Left kidney (tissue), 8 donors: ENCODE measurements at places on chromosomes 4 and X. TPM values are rescaled to one million over a fixed set of nuclear protein-coding genes. Genes with fewer than 3 reads are reported as not detected.

PAGE2 gene
- not detected for polyA plus RNA-seq

NWD2 gene
- 0.23 TPM for polyA plus RNA-seq

C4orf33 gene
- 16.8 TPM for polyA plus RNA-seq

TMEM31 gene
- 1.8 TPM for polyA plus RNA-seq

FATE1 gene
- polyA plus RNA-seq, result not detected

CYTL1 gene
- 8.9 TPM for polyA plus RNA-seq

DNA sequence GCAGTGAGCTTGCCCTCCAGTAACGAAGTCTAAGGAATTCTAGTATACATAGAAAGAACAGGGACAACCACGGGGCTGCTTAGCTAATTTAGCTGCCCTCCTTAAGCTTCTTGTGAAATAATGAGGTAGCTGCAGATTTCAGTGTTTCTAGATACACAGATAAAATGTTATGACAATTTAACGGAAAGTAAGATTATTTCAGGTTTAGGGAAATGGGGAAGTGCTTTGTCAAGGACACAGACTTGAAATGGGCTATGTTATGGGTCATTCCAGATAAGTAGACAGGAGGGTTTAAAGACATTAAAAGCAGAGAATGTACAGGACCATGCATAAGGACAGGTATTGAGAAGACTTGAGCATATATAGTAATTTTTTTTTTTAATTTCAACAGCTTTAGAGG, 34.2 kb upstream of the ZNF518B start:
- no peak for DNase-seq

DNA sequence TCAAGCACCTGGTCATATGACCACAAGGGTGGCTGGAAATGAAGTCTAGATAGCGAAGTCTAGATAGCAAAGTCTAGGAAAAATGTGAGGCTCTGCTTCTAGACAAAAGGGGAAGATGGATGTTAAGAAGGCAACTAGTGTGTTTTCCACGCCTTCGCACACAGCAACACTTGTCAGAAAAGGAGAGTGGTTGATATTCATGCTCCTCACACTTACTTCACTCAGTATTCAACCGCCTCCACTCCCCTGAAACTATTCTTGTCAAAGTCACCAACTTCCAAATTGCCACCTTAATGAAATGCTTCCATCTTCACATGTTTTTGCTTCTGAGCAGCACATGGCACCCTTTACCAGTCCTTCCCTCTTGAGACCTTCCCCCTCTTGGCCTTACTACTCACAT, 27.7 kb upstream of the DCLK2 start:
- no peak for DNase-seq
